ENCODE measurements at places on chromosomes 2 and 18.

- DNase-seq = no peak
Observed at GRCh38 chr18:50193796-50194630, 934 bp downstream of the MYO5B start.

GRCh38 chr2:216649574-216649973, 16.4 kb downstream of the IGFBP2 start:
- no peak for DNase-seq

- no peak for DNase-seq
Observed at GRCh38 chr2:194602750-194603149, 1054.3 kb upstream of the SLC39A10 start.

GRCh38 chr2:96763511-96764252, 3.0 kb downstream of the CNNM4 start:
- DNase-seq = no peak
